ENCODE measurements at places on chromosomes 4 and X. TPM values are rescaled to one million over a fixed set of nuclear protein-coding genes. Genes with fewer than 3 reads are reported as not detected.

SLC9B1 gene
- polyA plus RNA-seq = 2.5 TPM

- DNase-seq = no peak
These were observed 193.5 kb upstream of the NEIL3 start for GRCh38 chr4:177116161-177116560.

DMRTC1B gene
- polyA plus RNA-seq = 0.75 TPM

GRCh38 chr4:7964890-7965662 lies 25.4 kb upstream of the AFAP1 start:
- no peak for DNase-seq

DNA sequence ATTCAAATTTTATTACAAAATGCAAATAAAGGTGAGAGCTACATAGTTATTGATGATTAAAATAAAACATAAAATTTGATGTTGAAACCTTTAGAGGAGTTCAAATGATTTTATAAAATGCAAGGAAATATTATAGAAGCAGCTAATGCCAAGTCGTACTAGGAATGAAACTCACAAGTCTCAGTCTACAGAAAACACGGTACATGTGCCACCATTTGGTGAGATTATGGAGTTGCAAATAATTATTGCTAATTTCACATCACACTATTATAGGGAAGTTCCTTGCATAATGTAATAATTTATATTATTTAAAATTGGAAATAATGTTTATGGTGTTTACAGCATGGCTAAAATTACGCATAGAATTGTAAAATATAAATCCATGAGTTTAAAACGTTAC lies 1601.7 kb upstream of the TENM3 start:
- DNase-seq = no peak

- no peak for DNase-seq
These were observed 196.8 kb upstream of the ATP6AP2 start for GRCh38 chrX:40383969-40384368.

DNA sequence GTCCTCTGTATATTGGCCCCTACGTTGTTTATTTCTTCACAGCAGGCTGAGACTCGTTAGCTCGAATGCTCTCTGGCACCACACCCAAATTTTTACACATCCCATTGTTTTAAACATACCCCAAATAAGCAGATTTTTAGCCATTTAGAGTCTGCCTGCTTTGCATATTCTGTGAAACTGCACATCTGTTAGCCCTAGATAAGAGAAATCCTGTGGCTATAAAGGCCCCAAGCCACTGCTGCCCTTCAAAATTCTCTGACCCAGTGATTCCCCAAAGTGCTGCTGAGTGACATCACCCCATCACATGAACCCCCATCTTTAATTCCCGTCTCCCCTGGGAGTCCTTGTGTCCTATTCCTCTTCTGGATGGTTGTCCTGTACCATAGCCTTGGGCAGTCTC lies 20.8 kb downstream of the TEX13C start:
- no peak for DNase-seq

DNA sequence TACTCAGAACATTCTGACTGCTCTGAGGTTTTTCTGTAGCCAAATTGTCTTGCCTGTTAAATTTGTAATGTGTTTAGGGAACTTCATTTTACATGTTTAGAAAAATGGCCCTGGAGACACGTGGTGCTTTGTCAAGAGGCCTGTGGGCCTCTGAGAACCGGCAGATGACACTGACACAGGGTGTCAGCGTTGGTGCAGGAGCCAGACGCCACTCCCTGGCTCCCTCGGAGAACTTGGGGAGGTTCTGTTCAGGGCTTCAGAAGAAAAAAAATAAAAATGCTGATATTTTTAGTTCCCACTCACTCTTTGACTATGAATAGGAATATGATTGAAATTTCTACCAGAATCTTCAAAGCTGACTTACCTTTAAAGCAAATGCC lies 190.9 kb upstream of the GATB start:
- DNase-seq = no peak

KLHL15 gene
- polyA plus RNA-seq = 10.0 TPM

DNA sequence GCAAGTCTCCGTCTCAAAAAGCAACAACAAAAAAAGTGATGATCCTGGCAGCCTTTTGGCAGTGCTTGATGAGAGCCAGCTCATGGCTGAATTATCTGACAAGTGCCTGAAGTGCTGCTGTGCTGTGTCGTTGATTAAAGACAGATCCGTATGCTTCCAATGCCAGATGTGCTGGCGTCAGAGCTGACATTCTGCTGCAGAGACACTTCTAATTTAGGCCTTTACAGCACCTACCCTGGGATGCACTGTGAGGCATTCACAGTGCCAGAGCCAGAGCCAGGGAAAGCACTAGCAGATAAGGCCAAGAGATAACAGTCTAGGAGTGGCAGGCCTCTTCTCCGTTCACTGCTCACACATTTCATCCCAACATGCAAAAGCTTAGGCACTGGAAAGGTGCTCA lies 995.5 kb downstream of the RAB28 start:
- DNase-seq = no peak
